ENCODE measurements at places on chromosomes 1 and 21. TPM values are rescaled to one million over a fixed set of nuclear protein-coding genes. Genes with fewer than 3 reads are reported as not detected.
A peak's percentile ranks its signal among the peaks of the same experiment; 100 is the strongest.

GRCh38 chr1:184987696-184988095 lies 13.4 kb upstream of the NIBAN1 start:
- DNase-seq, result no peak

- no peak for DNase-seq
Observed at GRCh38 chr1:109395602-109396512, 1.9 kb downstream of the SORT1 start.

- no peak for DNase-seq
Observed at GRCh38 chr21:17540530-17540929, 27.7 kb downstream of the CXADR start.

- no peak for DNase-seq
Observed at GRCh38 chr1:18322368-18323032, 158.2 kb upstream of the KLHDC7A start.

- no peak for DNase-seq
Observed at GRCh38 chr1:86648255-86648654, 56.1 kb upstream of the SH3GLB1 start.

- no peak for DNase-seq
Observed at GRCh38 chr1:36479505-36480051, 3.1 kb downstream of the CSF3R start.

DNA sequence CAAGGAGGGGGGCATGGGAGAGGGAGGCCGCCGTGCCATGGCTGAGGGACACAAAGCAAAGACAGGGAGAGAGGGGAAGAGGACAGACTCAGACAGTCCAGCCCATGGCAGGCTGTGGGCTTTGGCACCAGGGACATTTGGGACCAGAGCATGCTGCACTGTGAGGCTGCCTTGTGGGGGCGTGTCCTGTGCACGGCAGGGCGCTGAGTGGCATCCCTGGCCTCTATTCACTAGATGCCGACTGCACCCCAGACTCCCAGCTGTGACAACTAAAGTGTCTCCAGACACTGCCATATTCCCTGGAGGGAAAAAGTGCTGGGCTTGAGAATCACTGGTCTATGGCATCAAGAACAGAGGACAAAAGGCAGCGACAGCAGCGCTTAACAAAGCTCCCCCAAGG lies 18.6 kb upstream of the PRDM15 start:
- no peak for DNase-seq

DNA sequence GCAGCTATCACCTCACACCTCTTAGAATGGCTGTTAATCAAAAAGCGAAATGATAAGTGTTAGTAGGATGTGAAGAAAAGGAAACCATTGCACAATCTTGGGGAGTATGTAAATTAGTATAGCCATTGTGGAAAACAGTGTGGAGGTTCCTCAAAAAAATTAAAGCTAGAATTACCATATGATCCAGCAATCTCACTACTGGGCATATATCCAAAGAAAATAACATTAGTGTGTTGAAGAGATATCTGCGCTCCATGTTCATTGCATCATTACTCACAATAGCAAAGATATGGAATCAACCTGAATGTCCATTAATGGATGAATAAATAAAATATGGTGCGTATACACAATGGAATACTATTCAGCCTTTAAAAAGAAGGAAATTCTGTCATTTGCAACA lies 68.9 kb downstream of the SNRPE start:
- DNase-seq, result no peak

DNA sequence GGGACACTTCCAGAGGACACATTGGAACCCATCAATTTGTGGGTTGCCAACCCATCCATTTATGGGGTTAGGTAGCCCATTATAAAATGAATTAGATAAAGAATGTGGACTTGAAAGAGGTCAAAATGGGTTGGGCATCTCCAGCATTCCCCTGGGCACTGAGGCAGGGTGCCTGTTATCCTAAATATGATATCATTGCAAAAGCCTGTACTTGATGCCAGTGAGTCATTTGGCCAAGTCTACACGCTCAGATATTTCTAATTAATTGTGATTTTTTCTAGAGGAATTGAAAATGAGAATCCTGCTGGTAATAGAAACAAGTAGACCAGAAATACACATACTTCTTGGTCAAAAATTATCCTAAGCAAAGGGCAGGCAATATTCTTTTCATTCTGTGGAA lies 21.9 kb upstream of the NBL1 start:
- DNase-seq, result no peak

- no peak for DNase-seq
Observed at GRCh38 chr1:96833376-96833775, 111.8 kb downstream of the PTBP2 start.

DNA sequence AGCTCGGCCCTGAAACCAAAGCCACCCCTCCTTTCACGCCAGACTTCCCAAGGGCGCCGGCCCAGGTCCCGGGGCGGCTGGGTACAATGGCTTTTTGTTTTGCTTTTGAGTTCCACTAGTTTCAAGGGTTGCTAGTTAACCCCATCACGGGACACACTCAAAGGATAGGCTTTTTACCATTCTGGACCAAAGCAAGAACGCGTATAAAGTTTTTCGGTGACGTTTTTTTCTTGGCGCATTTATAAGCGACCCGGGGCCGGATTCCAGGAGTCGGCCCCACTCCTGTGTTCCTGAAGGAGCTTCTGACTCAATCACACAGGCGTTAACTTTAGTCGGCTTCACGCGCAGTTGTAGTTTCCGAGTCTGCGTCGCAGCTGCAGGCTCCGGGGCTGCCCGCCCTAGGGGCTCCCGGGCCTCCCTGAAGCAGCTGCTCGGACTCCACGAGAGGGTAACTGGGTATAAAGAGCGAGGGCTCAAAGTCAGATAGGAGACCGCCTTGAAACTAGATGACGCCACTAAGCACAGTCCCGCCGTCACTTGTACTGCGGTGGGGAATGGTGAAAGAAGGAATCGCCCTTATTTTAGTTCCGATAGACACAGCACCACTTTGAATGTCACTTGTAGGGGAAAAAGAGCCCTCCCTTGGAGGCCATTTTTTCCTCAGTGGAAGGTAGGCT lies 707 bp upstream of the KLHL21 start:
- DNase-seq, result peak; percentile 60

DNA sequence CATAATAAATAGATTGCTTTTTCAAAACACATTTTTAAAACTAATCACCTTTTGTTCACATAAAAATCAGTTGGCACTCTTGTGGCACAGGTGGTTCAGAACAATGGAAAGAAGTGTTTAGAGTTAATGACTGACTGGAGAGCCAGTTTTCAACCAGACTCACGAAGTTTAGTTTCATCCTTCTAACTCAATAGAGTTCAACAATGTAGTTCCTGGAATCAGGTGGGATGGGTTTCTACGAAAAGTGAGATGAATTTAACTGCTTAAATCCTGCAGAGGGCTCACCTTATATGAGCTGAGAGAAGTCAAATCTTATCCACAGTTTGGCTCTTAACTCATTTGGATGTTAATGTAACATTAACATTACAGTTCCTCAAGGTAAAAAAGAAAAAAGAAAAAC lies 116.5 kb downstream of the SMYD2 start:
- no peak for DNase-seq

DNA sequence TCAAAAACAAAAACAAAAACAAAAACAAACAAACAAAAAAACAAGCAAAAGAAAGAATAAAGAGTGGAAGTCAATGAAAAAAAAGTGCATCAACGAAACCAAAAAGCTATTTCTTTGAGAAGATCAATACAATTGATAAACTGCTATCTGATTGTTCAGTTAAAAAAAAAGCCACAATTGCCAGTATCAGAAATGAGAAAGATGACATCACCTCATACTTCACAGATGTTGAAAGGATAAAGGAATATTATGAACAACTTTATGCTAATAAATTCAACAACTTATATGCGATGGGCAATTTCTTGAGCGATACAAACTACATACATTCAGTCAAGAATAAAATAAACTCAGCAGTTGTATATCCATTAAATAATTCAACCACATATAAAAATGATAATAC lies 2.2 kb upstream of the LRRC3 start:
- no peak for DNase-seq

- DNase-seq, result no peak
Observed at GRCh38 chr1:31366796-31367195, 6.1 kb downstream of the FABP3 start.

DNA sequence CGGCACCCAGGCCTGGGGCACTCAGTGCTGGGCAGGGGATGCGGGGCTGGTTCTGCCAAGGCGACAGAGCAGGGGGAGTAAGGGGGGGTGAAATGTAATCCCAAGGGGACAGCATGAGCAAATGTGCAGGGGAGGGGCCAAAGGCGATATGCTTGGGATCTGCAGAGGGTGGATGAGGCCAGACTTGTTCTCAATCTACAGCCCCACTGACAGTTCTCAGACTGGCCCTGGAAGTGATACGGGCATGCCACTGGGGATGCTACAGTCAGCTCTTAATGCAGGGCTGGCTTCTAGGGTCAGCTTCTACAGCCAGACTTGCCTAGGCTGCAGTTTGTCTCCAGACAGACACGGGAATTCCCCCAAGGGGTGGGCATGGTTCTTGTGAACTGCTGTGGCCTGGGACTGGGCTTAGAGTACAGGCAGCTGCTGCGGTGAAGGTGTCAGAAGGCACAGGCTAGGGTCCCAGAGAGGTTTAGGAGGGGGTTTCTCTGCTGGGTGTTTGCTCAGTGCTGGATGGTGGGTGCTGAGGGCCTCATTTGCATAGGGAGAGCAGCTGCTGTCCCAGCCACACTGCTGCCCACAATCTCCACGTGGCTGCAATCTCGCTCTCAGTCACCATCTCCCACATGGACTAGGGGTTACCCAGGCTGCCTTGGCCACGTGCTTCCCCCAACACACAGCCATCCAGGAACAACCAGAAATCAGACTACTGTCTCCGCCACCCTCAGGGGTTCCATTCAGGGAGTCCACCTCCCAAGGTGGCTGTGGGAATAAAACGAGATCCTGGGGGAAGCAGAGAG lies 190.1 kb downstream of the HIVEP3 start:
- DNase-seq, result peak; percentile 51

DNA sequence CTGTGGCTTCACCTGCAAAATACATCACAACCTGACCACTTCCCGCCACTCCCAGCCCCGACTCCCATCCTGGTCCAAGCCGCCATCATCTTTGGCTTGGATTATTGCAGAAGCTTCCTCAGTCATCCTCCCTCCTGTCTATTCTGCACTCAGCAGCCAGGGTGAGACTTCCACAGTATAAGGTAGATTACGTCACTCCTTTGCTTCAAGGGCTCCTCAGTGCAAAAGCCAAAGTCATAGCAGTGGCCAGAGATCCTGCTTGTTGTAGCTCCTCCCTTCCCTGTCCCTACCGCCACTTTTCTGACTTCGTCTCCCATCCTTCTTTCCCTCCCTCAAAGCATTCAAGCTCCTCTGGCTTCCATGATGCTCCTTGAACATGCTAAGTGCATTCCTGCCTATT lies 152.8 kb downstream of the GRIK3 start:
- no peak for DNase-seq

DNA sequence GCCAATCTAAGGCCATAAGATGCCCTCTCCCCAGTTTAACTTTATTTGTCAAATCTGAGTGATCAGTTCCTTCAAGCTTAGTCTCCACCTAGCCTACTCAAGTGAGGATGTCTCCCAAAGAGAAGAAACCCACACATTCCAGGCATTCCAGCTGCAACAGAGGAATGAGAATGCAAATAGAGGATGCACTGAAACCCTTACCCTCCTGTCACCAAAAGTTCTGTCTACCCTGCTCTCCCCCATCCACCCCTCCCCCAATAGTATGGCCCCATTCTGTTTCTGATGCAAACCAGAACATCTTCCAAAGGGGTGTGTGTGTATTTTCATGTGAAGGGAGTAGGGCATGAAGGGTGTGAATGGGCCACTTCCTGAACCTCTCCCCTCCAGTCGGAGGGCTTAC lies 3.0 kb downstream of the DUSP23 start:
- no peak for DNase-seq

GRCh38 chr1:210236840-210237409 lies 4.3 kb downstream of the SERTAD4 start:
- no peak for DNase-seq

DNA sequence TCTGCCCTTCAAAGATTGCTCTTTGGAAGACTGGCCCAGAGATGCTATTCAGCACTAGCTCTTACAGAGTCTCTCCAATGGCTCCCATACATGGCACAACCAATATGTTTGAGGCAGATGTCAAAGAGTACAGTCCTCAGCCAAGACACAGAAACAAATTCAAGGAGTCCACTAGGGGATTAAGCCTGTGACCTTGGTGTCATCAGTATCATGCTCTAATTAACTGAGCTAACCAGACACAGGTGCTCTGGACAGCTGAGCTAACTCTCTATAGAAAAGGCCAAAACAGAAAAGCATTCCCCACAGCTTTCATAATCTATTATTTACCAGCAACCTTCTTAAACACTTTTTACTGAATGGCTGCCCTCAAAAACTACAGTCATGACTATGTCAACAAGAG lies 666.0 kb upstream of the PLXNA2 start:
- no peak for DNase-seq

DNA sequence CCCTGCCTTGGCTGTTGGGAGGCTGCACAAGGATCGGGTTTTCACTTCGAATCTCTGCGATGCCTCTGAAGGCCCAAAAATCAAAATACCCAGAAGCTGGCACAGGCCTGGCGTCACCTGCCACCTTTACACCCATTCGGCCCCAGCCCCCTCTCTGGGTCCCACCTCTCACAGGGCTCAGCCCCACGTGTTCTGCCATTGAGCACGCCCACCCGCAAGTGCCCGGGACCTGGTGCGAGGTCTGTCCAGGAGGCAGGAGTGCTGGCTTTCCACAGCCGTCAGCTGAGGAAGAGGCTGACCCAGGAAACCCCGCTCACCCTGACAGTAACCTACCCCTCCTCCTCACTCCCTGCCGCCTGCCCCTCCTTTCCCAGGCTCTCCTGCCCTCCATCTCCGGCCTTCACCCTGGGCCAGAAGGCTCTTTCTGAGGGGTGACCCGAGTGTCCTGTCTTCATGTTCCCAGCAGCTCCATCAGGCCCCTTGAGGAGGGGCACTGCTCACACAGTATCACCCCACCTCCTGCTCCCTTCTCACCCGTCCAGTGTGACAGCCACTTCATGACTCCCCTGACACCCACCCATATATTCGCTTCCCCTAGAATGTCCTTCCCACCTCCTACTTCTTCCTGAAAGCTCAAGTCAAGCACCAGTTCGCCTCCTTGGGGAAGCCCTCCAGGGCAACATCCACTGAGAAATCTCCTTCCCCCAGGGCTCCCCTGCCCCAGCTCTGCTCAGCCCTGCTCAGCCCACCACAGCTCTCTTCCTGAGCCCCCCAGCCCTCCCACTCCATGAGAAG lies 13.5 kb downstream of the RCC2 start:
- DNase-seq, result no peak

GRCh38 chr1:98739762-98740161 lies 78.2 kb downstream of the SNX7 start:
- no peak for DNase-seq

S100A3 gene
- total RNA-seq, result not detected

SLC45A3 gene
- total RNA-seq, result 78.6 TPM

CCT8 gene
- 109 TPM for total RNA-seq

ARID1A gene
- 126 TPM for total RNA-seq

AHCTF1 gene
- total RNA-seq, result 14.5 TPM

OR10X1 gene
- total RNA-seq, result not detected

ARHGEF16 gene
- 0.27 TPM for total RNA-seq

LAMC2 gene
- under 0.01 TPM for total RNA-seq

TTC34 gene
- 0.27 TPM for total RNA-seq

CAPN8 gene
- not detected for total RNA-seq

TEX38 gene
- not detected for total RNA-seq

Data from hematopoietic multipotent progenitor cell (in vitro differentiated cells).